Neural crest cell (in vitro differentiated cells): ENCODE measurements at places on chromosomes 2 and 18. TPM values are rescaled to one million over a fixed set of nuclear protein-coding genes. Genes with fewer than 3 reads are reported as not detected.

DNA sequence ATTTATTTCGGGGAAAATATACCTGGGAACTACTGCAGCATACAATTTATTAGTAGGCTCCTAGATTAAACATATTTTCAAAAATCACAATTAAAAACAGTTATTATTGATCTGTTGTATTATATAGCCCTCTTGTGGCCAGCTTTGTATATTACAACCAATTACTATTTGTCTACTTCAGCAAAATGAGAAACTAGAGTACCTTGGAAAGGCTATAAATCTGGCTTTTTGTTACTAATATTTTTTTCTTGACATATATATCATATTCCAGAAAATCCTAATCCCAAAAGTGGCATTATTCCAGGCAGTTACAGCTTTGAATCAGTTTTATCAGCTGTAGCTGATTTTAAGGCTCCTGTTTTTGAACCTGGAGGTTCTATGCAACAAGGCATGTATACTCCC lies 101.2 kb downstream of the UBR3 start:
- H3K27ac ChIP-seq, result no peak overlapping the region
- H3K27me3 ChIP-seq, result no peaks in the 10 kb centered on the region
- H3K4me3 ChIP-seq, result no peak overlapping the region
- no peak for DNase-seq
- peaks cover 2% of the 10 kb centered on the region for H3K36me3 ChIP-seq

- H3K4me3 ChIP-seq, result no peak overlapping the region
- no peak overlapping the region for H3K27ac ChIP-seq
- peaks cover 8% of the 10 kb centered on the region for H3K4me1 ChIP-seq
Observed at GRCh38 chr2:189569295-189569910, 11.2 kb downstream of the SLC40A1 start.

DNA sequence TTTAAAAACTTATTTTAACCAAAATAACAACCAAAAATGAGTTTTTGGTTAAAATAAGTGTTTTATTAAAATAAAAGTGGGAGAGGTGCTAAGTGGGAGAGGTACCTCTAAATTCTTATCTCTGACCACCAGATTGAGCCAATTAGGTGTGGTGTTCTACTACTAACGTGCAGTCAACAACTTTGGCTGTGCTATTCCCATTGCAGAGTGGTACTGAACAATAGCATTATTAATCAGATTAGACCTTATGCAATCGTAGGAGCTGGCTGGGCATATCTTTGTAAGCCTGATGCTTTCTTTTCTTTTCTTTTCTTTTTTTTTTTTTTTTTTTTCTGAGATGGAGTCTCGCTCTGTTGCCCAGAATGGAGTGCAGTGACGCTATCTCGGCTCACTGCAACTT lies 38.9 kb downstream of the RAB27B start:
- H3K4me3 ChIP-seq, result no peak overlapping the region
- no peaks in the 10 kb centered on the region for H3K36me3 ChIP-seq
- no peak for DNase-seq
- no peaks in the 10 kb centered on the region for H3K27me3 ChIP-seq
- no peak overlapping the region for H3K27ac ChIP-seq
- H3K4me1 ChIP-seq, result peaks cover 1% of the 10 kb centered on the region

DNA sequence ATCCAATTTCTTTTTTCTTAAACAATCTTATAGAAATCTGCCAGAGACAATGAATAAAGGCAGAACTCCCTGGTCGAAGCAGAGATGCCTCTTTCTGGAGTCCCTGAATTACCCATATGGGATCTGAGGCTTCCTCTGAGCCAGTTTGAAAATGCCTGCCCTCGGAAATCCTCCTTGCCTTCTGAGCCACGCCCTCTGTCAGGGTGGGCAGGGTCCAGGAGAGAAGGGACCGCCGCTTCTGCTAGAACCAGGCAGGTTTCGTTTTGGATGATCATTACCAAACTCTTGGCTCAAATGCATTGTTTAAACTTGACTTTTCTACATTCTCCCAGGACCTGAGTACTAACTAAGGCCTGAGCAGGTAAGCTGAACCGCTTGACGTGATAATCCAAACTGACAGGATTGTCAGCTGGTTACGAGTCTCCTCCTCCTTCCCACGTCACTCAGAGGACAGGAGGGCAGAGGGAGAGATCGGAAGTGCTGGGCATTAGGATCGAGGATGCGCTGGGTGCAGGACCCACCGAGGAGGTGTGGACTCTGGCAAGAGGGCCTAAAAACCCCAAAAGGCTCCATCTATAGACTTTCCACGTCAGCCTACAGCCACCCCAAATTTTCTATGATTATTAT lies 128.4 kb downstream of the KLHL29 start:
- H3K4me3 ChIP-seq, result no peak overlapping the region
- H3K36me3 ChIP-seq, result no peaks in the 10 kb centered on the region
- no peak overlapping the region for H3K27ac ChIP-seq
- peaks cover 5% of the 10 kb centered on the region for H3K27me3 ChIP-seq
- no peak for DNase-seq
- H3K4me1 ChIP-seq, result peaks cover 28% of the 10 kb centered on the region

GRCh38 chr18:72181241-72181764 lies 362.8 kb downstream of the CBLN2 start:
- peaks cover 3% of the 10 kb centered on the region for H3K36me3 ChIP-seq
- no peak overlapping the region for H3K27ac ChIP-seq
- no peak overlapping the region for H3K4me3 ChIP-seq

DNA sequence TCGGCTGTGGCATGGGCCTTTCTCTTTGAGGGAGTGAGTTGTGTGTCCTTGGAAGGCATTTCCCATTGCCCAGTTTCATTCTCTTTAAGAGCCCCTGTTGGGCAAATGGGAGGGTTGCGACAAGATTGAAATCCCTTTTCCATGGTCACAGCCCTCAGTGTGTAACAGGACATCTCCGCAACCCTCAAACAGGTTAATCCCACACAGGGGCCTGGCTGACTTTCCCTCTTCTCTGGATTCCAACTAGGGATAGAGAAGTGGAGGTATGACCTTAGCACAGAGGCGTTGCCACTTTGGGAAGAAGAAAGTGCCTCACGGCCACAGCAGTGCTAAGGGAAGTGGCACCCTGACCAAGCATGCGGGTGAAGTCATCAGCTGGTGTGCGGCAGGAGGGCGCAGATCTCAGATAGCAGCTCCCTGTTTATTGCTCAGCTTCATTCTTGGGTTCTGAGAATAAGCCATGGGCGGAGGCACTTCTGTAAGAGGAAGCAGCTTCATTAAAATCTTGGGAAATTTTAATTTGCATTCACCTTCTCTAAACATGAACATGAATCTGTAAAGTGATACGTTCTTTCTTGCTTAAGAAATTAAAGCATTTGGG lies 256.5 kb downstream of the GBX2 start:
- no peak for DNase-seq
- H3K36me3 ChIP-seq, result peaks cover 31% of the 10 kb centered on the region
- H3K4me3 ChIP-seq, result no peak overlapping the region
- no peaks in the 10 kb centered on the region for H3K27me3 ChIP-seq

- no peak overlapping the region for H3K4me3 ChIP-seq
- peaks cover 87% of the 10 kb centered on the region for H3K27me3 ChIP-seq
- peaks cover 3% of the 10 kb centered on the region for H3K4me1 ChIP-seq
- H3K27ac ChIP-seq, result no peak overlapping the region
- peak; percentile 52 for DNase-seq
Observed at GRCh38 chr2:176653479-176654443, 384.5 kb downstream of the MTX2 start.

RGPD3 gene
- total RNA-seq, result 0.11 and 0.14 TPM in 2 replicates

GRCh38 chr2:222888716-222889115 lies 27.9 kb downstream of the ACSL3 start:
- no peaks in the 10 kb centered on the region for H3K27me3 ChIP-seq
- H3K27ac ChIP-seq, result no peak overlapping the region
- H3K4me1 ChIP-seq, result peaks cover 59% of the 10 kb centered on the region

HES6 gene
- 143 and 152 TPM in 2 replicates for total RNA-seq

GRCh38 chr2:185919155-185919554 lies 180.6 kb downstream of the FSIP2 start:
- H3K4me1 ChIP-seq, result no peaks in the 10 kb centered on the region
- no peaks in the 10 kb centered on the region for H3K27me3 ChIP-seq
- no peak for DNase-seq
- H3K4me3 ChIP-seq, result no peak overlapping the region
- H3K36me3 ChIP-seq, result no peaks in the 10 kb centered on the region
- no peak overlapping the region for H3K27ac ChIP-seq

- peaks cover 2% of the 10 kb centered on the region for H3K27me3 ChIP-seq
- H3K27ac ChIP-seq, result no peak overlapping the region
- no peak for DNase-seq
- H3K4me3 ChIP-seq, result no peak overlapping the region
- H3K36me3 ChIP-seq, result no peaks in the 10 kb centered on the region
- no peaks in the 10 kb centered on the region for H3K4me1 ChIP-seq
Observed at GRCh38 chr18:71450257-71450656, 1093.9 kb downstream of the CBLN2 start.

DES gene
- 0.28 TPM in 1 of 2 replicates, not detected in the other for total RNA-seq

- H3K4me1 ChIP-seq, result no peaks in the 10 kb centered on the region
- no peaks in the 10 kb centered on the region for H3K36me3 ChIP-seq
- H3K4me3 ChIP-seq, result no peak overlapping the region
- H3K27me3 ChIP-seq, result no peaks in the 10 kb centered on the region
- no peak for DNase-seq
Observed at GRCh38 chr2:13779996-13780395, 852.5 kb upstream of the LRATD1 start.
